ENCODE measurements at places on chromosomes 2 and 18.
A peak's percentile ranks its signal among the peaks of the same experiment; 100 is the strongest.

DNA sequence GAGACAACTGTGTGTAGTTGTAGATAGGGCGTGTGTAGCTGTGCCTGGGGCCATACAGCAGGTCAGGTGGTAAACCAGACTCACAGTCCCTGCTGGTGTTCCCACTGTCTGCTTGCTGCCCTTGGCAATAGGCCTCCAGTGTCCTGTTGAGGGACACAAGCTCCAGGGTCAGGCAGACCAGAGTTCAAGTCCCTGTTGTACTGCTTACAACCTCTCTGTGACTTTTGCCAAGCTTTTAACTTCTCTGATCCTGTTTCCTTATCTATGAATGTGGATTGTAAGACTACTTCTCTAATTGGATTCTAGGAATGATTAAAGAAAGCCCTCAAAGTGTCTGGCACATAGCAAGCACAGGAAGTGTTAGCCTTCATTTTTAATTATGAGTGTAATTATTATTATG, 68.6 kb downstream of the MERTK start:
- DNase-seq: no peak

DNA sequence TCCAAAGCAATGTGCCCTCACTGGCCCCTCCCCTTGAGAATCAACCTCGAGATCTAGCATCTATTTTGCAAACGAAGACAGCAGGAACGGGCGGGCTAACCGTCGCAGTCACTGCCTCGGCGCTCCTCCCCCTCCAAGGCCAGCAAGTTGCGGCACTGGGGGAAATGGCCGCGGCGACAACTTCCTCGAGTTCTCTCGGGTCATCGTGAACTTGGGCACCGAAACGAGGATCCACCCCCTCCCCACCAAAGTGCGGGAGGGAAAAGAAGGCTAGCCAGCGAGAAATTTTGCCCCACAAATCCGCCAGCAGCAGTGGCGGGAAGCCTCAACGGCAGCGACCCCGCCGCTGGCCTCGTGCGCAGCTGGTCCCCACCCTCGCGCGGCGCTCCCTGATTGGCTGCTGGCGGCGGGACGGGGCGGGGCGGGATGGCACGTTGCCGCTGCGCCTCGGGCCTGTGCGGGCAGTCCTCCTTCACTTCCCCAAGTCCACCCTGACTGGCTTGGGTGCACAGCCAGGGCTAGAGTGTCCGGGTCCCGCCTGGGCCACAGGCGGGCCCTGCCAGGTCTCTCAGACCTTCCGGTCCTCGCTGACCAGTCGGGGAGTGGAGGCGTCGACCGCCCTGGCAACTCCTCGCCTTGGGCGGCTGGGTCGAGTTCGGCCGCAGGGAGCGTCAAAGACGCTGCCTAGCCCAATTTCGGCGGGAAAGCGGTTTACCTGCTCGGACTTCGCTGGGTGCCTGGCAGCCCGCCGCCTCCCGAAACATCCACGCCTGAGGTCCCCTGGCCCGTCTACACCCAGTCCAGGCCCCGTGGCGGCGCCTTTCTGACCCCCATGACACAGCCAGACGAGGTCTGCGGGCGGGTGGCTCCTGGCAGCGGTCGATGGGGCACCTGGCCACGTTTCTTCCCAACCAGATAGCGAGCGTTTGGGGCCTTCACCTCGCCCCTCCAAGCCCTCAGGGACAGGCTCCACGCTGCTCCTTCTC, at the start of gene BOLL:
BOLL (minus strand) TSS at position 364 of the 986 bp plus-strand sequence. CDS start 3,469 bp downstream, outside the sequence.
- no peak for DNase-seq

- DNase-seq: no peak
Observed at GRCh38 chr2:1503471-1504310, 90.4 kb downstream of the TPO start.

GRCh38 chr2:206692971-206693370, 25.2 kb downstream of the DYTN start:
- DNase-seq: no peak

GRCh38 chr2:183248866-183249567, 124.8 kb downstream of the NUP35 start:
- DNase-seq: peak; percentile 40

Data from NCI-H2081 (cell line).